ENCODE measurements at places on chromosomes 7 and 10.

DNA sequence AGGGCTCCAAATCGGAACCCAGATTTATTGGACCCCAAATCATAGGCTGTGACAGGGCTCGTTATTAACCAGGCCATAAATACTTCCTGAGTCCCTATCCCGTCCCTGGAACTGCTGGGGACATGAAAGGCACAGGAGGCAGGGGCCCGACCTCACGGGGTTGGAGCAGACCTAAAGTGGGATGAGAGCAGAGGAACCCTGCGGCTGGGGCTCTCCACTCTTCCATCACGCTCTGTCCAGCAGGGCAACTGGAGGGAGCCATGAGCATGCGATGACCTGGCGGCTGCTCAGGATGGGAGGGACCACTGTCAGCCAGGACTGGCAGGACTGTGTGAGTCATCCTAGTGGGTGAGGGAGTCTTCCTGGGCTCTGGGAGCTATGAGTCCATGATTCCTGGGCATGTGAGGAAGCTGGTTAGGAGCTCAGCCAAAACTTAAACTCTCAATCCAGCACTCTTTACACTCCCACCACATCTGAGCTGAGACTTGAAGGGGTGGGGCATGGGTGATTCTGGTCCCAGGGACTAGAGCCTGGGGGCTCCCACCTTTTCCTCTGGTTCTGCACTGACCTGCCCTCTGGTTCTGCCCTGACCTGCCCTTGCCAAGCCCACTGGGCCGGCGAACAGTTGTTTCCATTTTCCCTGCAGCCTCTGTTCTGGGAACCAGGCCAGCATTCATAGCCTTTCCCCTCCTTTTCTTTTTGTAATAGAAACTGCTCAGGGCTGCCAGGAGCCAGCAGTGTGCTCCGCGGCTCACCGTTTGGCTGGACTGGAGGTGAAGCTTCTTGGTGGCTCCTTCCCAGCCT lies 47.1 kb downstream of the SYPL1 start:
- peak; percentile 95 for DNase-seq

DNA sequence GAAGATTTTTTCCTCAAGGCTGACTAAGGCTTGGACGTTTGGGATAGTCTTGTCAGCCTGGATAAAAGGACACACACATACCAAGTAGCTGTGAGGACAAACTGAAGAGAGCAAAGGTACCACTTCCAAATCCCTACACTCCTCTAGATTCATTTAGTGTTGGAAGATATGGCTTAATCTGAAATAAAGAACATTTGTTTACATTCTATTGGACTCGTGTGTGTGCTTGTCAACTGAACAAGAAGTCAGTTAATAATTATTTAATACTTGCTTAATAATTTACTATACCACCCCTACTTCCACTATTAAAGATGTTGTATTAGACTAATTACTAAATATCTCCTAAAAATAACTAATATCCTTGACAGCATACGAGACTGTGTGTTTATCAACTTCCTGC lies 23.3 kb upstream of the DYNC1I1 start:
- DNase-seq = no peak

DNA sequence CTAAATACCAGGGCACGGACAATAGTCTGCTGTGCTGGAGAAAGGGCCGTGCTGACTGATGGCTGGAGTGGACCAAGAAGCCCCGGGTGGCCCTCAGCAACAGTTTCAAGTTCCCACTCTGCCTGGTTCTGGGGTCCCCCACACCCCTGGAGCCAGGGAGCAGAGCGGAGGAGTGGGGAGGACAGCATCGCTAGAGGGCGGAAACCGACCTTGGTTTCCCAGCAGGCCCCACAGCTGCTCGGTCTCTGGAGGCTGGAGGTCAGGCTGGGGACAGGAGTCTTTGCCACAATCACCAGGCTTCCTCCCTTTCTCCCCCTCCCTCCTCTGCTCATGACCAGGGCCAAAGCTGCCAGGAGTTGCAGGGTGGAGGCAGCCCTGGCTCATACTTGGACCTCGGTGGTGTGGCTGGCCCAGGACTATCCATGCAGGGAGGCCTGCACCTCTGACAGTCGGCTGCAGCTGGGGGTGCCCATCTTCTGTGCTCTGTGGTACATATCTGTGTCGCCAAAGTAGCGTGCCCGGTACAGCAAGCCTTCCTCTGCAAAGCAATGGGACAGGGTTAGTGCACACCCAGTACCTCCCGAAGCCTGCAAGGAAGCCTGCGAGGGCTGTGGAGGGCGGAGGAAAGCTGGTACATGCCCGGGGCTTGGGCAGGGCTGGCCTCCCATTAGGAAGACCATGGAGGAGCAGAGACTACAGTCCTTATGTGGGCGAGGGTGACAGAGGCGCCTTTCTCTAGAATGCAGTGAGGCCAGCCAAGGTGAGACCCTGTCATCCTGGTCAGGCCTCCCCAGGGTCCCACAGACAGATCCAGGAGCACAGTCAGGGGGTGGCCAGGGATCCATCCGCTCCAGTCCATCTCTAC lies 19.1 kb downstream of the DNAJB12 start:
- DNase-seq = no peak

- DNase-seq = no peak
Observed at GRCh38 chr7:100195222-100195621, 17.5 kb downstream of the STAG3 start.

GRCh38 chr7:101856473-101857357 lies 39.3 kb downstream of the CUX1 start:
- DNase-seq = peak; percentile 91

DNA sequence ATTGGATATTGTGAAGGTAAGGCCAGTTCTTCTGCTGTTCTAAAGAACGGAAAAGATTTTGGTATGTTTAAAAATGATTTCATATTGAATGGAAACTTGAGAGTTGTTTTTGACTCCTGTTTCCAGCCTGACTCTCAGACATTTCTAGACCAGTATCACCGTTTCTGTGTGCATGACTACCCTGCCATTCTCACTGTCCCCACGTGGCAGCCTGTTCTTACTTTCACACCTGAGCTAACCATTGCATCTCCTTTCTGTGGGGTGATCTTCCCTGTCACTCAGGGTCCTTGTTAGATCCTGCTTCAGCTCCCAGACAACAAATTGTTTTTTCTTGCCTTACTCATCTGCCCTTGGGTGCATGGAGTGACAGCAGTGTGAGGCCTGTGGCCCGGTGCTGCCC lies 38.9 kb downstream of the GLRX3 start:
- DNase-seq = no peak

DNA sequence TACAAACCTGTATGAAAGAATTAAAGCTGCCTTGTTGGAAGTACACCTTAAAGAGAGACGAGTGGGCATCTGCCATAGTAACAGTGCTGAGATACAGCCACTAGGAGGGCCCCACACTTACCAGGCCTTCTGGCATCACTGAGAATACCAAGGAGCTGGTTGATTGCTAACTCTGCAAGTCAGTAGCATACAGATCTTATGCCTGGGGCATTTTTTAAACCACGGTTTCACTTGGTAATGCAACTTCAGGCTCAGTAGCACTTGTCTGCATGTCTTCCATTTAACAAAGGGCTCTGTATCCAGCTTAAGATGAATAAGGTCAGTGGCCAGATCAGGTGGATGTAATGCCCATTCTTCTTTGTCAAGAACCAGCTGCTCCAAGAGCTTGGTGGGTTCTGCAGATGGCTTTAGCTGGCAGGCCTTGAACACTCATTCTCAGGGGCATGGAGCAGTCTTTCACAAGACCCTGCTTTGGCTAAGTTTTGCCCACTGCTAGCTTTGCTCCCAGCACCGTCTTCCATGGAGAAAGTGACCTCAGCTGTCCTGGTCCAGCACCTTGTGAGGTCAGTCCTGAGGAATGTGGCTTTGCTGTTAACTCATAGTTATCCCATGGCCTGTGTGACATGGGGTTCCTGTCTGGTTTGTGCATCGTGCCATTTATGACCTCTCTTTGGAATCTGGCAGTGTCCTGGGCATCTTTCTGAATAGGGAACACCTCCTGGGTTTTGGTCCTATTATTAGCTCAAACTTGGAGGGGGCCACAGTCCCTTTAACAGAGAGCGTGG lies 68.1 kb downstream of the BMPER start:
- no peak for DNase-seq

DNA sequence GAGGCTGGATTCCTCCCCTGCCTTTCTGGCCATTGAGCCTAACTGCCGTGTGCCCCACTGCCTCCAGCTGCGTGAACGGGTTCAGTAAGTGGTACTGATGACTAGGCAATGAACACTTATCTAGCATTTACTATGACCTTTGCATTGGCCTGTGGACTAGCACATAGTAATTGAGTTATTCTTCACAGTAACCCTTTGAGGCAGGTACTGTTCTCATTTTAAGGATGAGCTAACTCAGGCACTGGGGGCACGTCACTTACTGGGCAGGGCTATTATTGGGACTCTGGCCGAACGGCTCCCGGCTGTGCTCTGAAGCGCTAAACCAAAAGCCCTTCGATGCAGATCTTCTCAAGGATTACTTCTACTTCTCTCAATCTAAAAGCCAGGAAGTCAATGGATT lies 38.3 kb downstream of the WIPF3 start:
- DNase-seq = no peak

DNA sequence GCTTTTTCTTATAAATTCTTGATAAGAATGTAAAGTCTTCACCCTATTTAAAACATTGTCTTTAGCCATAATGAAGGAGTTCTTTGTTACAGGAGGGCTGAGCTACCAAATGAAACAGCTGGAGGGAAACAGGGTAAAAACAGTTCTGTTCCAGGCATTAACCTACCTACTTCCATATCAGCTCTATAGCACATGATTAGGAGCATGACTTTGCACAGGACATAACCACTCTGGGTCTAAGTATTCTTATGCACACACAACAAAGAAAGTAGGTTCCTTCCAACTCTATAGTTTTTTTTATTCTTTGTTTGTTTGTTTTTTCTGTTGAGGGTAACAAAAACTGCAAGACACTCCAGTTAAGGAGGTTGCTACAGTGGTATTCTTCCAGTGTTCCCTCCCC lies 52.7 kb downstream of the SCIN start:
- no peak for DNase-seq

GRCh38 chr10:128871671-128872231 lies 595.3 kb upstream of the MGMT start:
- DNase-seq = no peak

GRCh38 chr7:20016669-20017068 lies 200.5 kb downstream of the MACC1 start:
- no peak for DNase-seq

DNA sequence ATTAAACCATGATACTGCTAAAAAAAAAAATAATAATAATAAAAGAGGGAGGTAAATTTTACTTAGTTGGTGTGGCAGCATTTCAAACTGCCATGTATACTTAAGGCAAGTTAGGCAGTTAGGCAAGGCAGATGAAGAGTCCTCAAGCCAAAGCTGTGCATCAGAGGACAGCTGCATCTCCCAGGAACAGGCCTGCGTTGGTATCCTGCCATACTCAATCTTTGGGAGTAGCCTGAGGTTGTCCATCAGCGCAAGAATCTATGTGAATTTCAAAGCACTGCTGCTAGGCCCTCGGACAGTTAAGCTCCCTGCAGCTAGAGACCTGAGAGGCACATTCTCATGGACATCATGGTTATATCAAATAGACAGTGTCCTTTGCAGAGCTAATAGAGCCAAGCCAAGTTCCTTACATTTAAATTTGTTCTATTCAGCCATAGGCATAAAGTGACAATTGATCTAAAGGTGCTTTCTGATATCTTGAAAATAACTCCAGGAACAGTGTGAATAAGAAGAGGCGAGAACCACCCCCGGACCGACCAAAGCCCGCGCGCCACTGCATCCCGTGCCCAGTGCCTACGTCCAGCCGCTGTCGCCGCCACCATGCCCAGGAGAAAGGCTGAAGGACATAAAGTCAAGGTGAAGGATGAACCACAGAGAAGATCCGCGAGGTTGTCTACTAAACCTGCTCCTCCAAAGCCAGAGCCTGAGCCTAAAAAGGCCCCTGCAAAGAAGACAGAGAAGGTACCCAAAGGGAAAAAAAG lies 310.6 kb downstream of the SEMA3D start:
- no peak for DNase-seq

GRCh38 chr7:146423446-146423845 lies 306.8 kb downstream of the CNTNAP2 start:
- DNase-seq = no peak

- DNase-seq = no peak
Observed at GRCh38 chr7:125326666-125327255, 397.1 kb upstream of the POT1 start.

DNA sequence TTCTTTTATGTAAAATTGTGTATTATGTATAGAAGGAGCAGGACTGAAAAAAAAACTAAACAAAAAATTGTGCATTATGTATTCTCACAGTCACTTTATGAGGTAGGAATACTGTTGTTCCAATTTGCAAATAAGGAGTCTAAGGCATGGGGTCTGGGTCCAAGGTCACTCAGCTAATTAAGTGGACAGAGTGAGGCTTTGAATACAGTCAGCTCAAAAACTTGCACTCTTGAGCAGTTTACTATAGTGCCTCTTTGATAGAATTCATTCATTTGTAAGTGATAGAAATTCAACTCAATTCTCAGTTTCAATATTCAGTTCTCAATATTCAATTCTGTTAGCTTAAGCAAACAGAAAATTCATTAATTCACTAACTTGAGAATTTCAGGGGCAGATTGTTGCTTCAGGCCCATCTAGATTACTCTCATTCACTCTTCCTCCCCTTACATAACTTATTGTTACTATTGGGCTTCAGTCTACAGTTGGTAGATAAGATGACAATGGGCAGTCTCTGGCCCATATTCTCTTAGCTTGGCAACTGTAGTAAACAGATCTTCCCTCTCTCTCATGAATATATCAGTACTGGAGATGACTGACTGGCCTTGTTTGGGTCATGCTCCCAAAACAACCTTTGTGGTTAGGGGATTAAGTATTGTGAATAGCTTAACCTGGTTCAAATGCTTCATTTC lies 86.6 kb downstream of the BTAF1 start:
- DNase-seq = no peak

GRCh38 chr10:113853578-113854012 lies 287 bp downstream of the DCLRE1A start:
- no peak for DNase-seq

- no peak for DNase-seq
Observed at GRCh38 chr10:122191936-122192541, 79.1 kb upstream of the BTBD16 start.

- DNase-seq = no peak
Observed at GRCh38 chr10:44963772-44964633, 4.4 kb downstream of the RASSF4 start.

- no peak for DNase-seq
Observed at GRCh38 chr10:49194212-49194920, 6.2 kb upstream of the TMEM273 start.
